HAP-1 (cell line): ENCODE measurements at places on chromosomes 7 and 10.
A peak's percentile ranks its signal among the peaks of the same experiment; 100 is the strongest.

DNA sequence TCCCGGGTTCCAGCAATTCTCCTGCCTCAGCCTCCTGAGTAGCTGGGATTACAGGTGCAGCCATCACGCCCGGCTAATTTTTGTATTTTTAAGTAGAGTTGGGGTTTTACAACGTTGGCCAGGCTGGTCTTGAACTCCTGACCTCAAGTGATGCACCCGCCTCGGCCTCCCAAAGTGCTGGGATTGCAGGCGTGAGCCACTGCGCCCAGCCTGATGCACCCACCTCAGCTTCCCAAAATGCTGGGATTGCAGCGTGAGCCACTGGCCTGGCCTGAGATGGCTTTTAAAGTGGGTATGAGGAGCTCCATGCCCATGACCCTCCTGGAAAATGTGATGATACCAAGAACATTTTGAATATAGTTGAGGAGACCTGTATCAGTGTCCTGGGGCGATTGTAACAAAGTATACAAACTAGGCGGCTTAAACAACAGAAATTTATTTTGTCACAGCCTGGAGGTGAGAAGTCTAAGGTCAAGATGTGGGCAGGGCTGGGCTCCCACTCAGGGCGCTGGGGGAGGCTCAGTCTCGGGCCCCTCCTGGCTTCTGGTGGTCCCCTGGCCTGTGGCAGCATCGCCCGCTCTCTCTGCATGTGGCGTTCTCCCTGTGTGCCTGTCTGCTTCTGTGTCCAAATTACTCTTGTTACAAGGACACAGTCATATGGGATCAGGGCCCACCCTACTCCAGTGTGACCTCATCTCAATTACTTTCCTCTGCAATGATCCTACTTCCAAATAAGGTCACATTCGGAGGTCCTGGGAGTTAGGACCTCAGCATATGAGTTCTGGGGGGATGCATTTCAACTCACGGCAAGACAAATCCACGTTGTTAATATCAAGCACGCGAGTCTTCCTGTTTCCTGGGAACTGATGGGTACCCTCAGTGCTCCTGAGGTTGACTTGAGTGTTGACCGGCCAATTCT lies 108.8 kb downstream of the ACTR3B start:
- DNase-seq = no peak

DNA sequence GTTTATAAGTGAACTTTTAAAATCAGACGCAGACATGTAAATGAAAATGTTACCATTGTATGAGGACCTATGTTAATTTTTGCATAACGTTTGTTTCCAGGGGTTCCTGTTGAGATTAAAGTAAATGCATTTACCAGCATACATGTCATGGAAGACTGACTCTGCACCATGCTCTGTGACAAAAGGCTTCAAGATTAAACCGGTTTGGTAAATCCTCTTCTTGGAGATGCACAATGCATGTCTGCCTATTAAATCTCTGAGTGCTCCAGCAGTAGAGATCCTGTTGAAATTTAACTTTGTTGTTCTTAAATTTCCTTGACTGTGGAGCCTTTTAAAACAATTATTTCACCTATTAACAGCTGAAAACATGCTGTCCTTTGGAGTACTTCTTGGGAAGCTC lies 36.5 kb upstream of the JAZF1 start:
- DNase-seq = peak; percentile 88

- no peak for DNase-seq
Measured at GRCh38 chr7:82631998-82632397, 188.4 kb upstream of the CACNA2D1 start.

- DNase-seq = no peak
Measured at GRCh38 chr7:25864943-25865751, 286.9 kb upstream of the NFE2L3 start.

- no peak for DNase-seq
Measured at GRCh38 chr10:55237462-55237861, 436.4 kb upstream of the PCDH15 start.

- DNase-seq = peak; percentile 9
Measured at GRCh38 chr7:133795068-133795665, 332.0 kb upstream of the LRGUK start.

GRCh38 chr10:35612385-35613106 lies 7.4 kb downstream of the GJD4 start:
- no peak for DNase-seq

DNA sequence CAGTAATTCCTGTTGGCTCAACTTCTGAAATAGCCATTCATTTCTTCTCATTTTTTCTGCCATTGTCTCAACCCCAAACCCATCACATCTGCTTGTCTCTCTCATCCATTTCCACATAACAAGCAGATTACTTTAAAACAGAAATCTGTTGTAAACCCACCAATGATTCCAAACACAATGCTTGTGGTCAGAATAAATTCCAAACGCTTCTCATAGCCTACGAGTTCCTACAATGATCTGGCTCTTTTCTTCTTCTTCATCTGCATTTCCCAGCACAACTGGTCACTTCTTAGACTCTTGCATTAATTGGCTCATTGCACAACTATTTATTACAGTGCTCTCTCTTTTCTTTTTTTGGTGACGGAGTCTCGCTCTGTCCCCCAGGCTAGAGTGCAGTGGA lies 364.1 kb downstream of the GATA3 start:
- DNase-seq = no peak

GRCh38 chr10:61100887-61101286 lies 156.9 kb upstream of the RHOBTB1 start:
- no peak for DNase-seq

DNA sequence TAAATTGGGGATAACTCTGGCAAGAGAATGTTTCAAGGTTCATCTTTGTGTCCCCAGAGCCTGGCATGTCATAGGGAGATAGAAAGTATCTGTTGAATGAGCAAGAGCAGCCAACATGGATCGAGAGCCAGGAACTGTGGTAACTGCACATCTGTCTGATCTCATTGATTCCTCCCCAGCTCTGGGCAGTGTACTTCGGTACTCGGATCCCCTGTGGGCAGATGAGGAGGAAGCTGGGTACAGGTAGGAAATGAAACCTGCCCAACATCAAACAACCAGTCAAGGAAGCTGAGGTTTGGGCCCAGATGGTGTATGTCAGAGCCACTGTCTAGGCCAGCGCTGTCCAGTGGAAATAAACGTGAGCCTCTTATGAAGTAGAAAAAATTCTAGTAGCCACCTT lies 76.4 kb downstream of the GRK5 start:
- DNase-seq = no peak

DNA sequence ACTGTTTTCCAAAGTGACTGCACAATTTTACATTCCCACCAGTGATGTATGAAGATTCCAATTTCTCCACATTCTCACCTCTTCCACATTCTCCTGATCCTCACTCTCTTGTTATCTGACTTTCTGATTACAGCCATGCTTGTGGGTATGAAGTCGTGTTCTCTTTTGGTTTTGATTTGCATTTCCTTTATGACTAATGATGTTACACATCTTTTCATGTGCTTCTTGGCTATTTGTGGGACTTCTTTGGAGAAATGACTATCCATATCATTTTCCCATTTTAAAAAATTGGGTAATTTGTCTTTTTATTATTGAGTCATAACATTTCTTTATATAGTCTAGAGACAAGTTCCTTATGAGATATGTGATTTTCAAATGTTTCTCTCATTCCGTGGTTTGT lies 10.5 kb upstream of the GIMAP8 start:
- DNase-seq = no peak

GRCh38 chr10:22436526-22436892 lies 91.2 kb downstream of the SPAG6 start:
- DNase-seq = no peak

GRCh38 chr7:33970536-33970935 lies 65.2 kb downstream of the BMPER start:
- no peak for DNase-seq

DNA sequence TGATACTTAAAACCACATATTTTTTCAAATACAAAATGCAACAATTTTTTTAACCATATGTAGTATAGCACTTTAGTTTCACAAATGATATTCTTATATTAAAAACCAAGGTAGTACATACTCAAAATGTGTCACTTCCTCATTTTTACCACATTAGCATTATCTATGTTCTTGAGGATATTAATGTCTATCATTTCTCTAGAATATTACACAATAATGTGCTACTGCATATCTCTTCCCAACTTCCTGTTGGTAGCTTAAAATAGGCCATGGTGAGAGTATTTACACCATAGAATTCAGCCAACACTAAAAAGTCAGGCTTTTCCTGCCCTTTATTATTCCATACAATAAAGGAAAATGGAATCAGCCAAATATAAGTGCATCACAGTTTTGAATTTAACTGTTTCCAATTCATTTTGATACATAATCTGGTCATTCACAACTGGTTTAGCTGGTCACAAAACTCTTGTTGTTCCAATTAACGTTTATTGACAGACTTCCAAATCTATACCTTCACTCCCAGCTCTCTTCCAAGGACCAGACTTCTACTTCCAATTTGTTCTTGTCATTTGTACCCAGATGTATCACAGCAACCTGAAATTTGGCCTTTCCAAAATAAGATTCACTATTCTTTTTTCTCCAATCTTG lies 20.0 kb upstream of the LRRC17 start:
- DNase-seq = no peak

DNA sequence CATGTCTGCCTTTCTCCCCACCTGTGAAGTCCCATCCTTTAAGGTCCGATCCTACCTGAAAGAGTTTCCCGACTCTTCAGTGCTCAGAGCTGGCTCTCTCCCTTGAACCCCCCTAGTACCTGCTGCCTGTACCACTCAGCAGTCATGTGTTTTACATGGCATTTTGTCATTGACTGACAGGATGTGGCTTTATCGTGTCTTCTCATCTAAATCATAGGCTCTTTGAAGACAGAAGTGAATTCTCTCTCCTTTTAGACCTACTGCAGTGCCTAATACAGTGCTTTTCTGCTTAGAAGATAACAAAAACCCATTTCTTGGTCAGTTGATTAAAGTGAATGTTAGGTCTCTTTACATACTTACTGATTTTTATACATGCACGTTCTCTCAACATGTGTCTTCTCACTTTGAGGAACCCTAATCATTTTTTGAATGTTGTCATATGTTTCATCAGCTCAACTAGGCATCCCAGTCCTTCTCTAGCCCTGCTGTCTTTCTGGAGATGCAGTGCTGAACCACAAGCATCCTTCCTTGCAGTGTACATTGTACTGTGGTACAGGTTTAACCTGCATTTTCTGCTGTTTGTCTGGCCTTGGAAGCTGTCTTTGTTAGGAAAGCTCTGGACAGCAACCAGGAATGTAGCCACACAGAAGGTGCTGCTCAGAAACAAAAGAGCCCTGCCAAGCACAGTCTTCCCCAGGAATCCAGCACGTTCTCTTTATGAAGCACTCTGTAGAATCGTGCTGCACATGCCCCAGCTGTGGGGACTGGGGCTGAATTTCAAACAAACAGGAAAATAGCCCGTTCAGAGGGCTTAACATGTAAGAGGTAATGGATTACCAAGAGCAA lies 28.1 kb upstream of the LRRC4 start:
- no peak for DNase-seq

DNA sequence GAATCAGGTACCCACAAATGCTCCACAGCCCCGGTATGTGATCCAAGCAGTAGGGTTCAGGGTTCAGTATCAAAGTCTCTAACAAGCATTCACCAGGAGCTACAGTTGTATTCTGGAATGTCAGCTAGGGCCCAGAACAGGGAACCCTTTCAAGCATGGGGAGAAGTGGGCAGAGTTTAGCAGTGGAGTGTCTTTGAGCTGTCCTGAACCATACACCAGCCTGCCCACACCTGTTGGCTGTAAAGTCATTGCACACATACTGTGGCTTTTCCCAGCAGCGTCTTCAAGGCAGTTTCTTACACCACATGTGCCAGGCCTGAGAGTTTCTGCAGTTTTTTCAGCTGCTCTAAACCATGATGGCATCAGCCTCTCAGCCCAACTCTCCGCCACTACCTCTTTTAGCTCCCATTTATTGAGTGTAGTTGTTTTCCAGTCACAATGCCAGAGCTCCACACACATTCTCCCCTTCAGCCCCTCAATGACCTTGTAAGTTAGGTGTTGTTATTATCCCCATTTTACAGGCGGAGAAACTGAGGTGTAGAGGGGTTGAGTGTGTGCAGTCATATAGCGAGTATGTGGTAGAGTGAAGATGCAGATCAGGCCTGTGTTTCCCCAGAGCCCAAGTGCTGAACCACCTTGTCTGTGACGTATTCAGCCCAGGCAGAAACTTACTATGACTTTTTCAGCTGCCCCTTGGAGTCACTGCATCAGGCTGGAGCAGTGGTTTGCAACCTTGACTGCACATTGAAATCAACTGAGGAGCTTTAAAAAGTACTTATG lies 83.1 kb downstream of the CHN2 start:
- no peak for DNase-seq

DNA sequence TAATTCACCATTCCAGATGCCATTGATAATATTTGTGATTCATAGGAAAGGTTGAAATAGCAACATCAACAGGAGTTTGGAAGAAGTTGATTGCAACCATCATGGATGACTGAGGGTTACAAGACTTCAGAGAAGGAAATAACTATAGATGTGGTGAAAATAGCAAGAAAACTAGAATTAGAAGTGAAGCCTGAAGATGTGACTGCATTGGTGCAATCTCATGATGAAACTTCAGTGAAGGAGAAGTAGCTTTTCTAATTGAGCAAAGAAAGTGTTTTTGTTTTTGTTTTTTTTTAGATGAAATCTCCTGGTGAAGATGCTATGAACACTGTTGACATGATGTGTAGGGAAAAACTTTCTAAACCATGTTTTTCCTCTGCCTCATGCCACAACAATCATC lies 18.7 kb upstream of the CD36 start:
- DNase-seq = no peak

- DNase-seq = no peak
Measured at GRCh38 chr7:19617901-19618300, 90.9 kb downstream of the POLR1F start.

DNA sequence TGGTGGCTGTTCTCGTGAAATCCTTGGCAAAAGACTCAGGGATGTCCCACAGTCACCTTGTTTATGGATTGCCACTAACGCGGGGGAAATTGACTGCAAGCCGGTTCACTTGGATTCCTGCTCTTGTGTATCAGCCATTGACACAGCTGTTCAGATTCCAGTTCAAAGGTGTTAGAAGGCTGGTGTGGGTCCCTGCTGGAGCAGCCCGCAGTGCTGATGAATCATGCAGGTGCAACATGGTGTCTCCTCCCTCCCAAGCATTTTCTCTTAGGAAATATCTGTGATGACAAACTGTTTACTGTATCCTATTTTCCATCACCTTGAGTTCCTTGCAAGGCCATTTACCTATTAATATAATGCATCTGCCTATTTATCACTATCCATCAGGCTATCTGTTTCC lies 170.1 kb downstream of the GATA3 start:
- DNase-seq = no peak

- no peak for DNase-seq
Measured at GRCh38 chr10:129545261-129545660, 78.2 kb downstream of the MGMT start.

DNA sequence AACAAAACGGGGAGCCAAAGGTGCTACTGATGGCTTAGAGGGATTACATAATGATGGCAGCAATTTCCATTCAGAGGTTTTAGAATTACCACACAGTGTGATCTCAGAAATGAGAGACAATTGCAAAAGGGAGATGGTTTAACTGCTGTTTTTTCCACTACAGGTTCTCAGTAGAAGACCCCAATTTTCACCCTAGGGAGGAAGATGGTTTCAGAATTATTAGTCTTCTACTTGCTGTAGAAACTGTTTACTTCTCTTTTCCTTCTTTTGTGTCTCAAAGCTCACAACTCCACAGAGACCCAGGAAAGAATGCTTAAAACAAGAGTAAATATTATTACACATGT lies 226.5 kb downstream of the INHBA start:
- no peak for DNase-seq
